ENCODE measurements at places on chromosomes 4 and X.

- DNase-seq, result no peak
Measured at GRCh38 chr4:128310266-128310697, 22.7 kb upstream of the PGRMC2 start.

DNA sequence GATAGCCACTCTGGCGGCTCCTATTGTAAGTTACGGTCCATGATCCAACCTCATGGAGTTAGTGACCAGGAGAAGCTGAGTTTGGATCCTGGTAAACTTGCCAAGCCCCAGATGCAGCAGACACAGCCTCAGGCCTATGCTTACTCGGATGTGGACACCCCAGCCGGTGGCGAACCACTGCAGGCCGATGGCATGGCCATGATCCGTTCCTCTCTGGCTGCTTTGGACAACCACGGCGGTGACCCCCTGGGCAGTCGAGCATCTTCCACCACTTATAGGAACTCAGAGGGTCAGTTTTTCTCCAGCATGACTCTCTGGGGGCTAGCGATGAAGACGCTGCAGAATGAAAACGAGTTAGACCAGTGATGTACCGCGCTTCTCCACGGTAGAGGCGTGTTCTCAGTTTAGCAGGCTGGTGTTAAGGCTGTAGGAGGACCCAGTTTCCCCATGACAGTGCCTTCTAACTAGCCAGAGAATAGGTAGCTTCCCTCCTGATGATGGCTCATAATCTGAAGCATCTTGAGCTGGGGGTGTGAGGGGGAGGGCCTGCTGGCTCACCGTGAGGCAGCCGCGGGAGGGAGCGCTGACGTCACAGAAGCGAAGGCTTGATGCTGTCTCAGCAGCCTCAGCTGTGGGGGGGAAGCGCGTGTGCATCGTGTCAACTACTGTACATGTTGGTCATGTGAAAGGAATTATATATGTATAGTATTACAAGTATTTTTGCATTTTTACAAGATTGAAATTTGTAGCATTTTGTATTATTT lies 31.1 kb downstream of the ZBTB49 start:
- DNase-seq, result no peak

DNA sequence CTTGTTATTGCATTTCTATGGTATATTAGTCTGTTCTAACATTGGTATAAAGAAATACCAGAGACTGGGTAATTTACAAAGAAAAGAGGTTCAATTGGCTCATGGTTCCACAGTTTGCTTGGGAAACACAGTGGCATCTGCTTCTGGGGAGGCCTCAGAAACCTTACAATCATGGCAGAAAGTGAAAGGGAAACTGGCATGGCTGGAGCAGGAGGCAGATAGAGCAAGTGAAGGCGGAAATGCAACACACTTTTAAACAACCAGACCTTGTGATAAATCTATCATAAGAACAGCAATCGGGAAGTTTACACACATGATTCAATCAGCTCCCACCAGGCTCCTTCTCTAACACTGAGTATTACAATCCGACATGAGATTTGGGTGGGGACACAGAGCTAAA lies 346.6 kb upstream of the GNPDA2 start:
- no peak for DNase-seq

- DNase-seq, result no peak
Measured at GRCh38 chr4:87375719-87376291, 15.2 kb downstream of the HSD17B11 start.

- DNase-seq, result no peak
Measured at GRCh38 chr4:21046141-21046540, 345.9 kb downstream of the PACRGL start.

DNA sequence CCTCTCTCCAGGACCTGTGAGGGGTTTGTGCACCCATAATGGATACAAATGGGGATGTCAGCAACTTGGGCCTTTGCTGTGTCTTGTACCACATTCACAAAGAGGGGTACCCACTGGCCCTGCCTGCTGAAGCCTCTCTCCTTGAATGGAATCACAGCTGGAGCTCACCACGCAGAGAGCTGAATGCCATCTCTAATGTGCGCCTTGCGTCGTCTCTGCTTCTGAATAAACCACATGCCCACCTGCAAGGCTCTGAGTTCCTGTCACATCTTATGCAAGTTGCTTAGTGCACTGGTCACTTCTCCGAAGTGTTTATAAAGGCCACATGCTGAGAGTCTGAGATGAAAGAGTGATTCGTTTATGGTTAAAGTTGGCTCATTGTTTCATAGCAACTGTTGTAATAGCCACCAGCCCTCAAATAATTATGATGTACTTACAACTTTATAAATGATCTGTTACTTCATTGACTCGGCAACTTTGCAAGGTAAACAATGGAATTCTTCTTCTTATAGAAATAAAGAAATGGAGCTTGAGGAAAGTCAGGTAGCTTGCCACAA lies 6.2 kb upstream of the PUDP start:
- no peak for DNase-seq

DNA sequence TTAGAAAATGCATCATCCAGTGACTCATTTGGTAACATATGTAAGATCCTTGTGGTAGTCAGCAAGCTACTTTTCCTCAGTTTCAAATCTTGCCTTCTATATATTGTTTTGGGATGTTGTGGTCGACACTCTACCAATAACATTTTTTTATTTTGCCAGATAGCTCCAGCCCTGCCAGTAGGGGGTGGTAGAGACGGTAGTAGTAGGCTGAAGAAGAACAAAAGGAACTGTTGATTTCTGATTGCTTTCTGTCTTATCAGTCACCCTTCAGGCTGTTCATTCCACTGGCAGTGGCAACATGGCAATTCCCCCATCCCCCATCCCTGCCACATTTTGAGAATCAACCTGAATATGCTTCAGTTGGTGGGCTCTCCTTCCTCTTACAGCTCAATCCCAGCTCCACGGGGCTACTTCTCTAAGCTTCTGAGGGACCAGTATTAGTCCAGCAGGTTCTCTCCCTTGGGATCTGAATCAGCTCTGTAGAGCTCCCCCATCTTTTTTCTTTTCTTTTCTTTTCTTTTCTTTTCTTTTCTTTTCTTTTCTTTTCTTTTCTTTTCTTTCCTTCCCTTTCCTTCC lies 171.5 kb upstream of the VEGFC start:
- no peak for DNase-seq

GRCh38 chr4:94168321-94168720 lies 39.3 kb upstream of the SMARCAD1 start:
- no peak for DNase-seq

DNA sequence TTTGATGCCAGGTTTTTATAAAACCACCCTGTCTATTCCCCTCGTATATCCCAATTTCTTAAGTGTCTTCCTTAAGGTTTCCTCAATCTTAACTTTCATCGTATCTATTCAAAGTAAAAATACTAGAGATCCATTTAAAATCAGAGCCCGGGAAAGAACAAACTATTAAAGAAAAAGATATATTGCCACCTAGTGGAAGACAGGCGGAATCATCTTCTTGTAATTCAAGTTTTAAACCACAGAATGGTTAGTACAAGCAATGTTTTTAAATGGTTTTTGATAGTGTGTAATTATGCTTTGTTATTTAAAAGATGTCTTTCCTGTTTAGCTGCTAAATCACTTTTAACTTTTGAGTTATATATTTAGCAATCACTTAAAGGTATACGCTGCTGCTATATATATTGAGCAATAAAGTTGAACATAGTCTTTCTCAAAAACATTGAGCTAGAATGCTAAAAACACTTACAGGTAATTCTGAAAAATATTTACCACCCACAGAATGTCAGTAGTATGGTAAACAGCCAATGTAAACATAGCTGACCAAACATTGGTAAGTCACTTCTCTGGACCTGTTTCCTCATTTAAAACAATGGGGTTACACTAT lies 18.2 kb downstream of the PRDM8 start:
- DNase-seq, result no peak

- no peak for DNase-seq
Measured at GRCh38 chr4:1172228-1172851, at the start of gene SPON2. TSS of gene SPON2 (minus strand) at chr4:1172583.

- DNase-seq, result no peak
Measured at GRCh38 chrX:129787336-129788055, 7.7 kb downstream of the SASH3 start.

GRCh38 chr4:24262616-24263015 lies 321.7 kb downstream of the DHX15 start:
- DNase-seq, result no peak

DNA sequence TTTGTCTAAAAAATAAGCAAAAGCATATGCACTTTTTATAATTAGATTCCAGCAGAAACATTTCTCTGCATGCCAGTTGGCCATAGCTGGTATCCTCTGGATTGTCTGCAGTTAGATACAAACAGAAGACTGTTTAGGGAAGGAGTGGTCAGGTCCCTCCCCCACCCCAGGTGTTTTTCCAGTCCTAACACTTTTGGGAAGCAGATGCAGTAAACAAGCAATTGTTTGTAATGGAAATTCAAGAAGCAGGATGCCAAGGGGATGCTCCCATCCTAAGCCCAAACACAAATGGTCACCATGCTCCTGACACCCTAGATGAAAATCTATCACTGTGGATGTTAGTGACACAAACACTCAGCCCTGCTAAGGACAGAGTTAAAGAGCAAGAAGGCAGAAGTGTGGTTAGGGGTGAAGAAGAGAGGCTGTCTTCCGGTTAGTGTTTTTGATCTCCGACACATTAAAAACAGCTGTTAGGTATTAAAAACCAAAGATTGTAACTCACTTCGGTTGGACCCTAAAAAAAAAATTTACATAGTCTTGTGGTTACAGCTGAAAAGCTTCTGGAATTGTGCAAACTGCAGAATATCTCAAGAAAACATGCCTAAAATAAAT lies 7.9 kb downstream of the LEF1 start:
- DNase-seq, result no peak

DNA sequence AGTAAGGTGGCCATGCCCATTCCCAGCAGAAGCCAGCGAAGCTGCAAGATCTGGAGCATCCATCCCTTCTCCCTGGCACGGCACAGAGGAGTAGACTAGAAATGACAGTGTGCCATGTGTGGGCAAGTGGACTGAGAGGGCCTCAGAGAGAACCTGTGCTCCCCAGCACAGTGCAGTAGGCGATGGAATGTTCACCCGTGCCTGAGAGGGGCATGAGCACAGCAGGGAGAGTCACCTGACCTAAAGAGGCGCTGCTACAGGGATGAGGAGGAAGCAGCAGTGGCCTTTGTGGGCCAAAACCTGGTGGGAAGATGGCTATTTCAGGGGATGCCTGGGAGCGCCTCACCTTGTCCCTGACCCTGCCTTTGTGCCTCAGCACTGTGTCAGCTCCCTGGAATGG lies 8.0 kb upstream of the CDKN2AIP start:
- no peak for DNase-seq

DNA sequence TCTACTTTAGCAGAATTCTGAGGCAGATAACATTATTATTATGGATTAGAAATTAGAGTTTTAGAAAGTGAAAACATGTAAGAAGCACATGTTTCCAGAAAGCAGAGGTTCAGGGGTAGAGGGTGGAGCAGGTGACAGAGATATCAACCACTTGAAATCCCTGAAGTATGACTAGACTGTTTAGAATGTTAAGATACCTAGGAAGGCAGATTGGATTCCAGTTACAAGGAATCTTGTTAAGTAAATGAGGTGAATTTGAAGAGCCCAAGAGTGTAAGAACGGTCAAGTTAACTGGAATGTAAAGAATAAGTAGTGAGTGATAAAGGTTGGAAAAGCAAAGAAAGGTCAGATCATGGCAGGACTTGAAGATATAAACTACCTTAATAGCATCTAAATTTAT lies 37.6 kb downstream of the ARSJ start:
- no peak for DNase-seq

DNA sequence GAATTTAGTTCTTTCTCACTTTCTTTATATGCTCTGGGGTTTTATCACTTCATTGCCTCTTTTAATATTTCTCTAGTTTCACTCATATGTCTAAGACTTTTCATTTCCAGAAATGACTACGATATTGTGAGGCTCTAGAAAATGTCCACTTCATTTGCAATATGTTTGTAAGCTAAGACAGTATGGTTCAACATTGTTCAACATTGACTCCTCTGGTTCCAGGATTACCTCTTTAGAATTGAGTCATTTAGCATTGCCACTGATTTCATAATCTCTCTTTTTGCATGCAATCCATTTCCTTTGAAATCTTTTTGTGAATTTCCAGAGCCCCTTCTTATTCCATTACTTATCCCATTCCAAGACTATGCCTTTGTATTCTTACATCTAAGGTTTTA lies 32.3 kb downstream of the BBS12 start:
- DNase-seq, result no peak

DNA sequence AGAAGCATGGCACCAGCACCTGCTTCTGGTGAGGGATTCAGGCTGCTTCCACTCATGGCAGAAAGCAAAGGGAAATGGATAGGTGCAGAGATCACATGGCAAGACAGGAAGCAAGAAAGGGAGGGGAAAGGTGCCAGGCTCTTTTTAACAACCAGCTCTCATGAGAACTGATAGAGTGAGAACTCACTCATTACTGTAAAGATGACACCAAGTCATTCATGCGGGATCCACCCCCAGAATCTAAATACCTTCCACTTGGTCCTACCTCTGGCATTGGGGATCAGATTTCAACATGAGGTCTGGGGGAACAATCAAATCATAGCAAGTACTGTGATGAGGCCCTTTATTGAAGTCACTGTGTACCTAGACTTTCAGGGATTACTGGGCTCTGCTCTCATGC lies 72.0 kb upstream of the PRDM5 start:
- no peak for DNase-seq

- no peak for DNase-seq
Measured at GRCh38 chr4:17164666-17165065, 266.2 kb upstream of the LDB2 start.

DNA sequence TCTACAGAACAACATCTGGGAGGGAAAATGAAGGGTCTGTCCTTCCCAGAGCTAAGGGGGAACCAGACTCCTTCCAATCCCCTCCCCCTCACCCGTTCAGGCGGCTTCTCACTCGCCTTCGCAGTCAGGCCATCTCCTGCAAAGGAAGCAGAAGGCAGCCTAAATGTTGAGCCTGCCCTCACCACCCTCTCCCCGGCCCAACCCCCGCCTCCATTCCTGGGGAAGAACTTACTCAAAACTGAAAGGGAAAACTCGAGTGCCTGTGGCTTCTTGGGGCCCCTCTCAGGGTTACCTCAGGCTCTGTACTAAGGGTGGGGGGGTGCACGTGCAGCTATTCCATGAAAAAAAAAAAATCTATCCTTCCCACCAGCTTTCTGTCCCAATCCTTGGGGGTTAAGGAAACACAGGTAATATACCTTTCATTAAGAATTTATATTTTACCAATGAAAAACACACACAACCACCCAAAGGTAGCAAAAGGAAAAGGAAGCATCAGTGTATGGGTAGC lies 2.4 kb downstream of the ZMYM3 start:
- DNase-seq, result peak; percentile 16

DNA sequence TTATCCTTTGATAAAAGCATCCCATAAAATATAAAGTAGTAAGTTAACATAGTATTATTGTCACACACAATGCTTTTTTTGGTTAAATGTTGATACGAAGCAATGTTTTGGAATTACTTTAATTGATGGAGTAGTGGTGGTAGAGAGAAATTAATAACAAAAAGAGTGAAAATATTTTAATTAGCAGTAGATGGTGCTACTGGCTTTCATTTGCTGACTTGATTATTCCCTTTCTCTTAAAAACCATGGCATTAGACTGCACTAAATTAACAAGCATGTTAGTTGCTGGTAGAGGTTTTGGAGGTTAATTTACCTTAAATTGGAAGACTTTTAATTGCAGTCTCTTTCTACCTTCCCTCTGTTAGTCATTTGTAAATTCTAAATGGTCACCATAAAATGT lies 8.9 kb upstream of the DCK start:
- DNase-seq, result no peak

Data from activated CD4-positive, alpha-beta T cell treated with anti-CD3 and anti-CD28 coated beads, Interleukin-2, amount 50 U/mL, for 24 hours (primary cell).